Dermis microvascular lymphatic vessel endothelial cell (primary cell): ENCODE measurements at places on chromosomes 16 and 17.

- DNase-seq: peak; percentile 82
Measured at GRCh38 chr17:40647624-40648383, at the start of gene SMARCE1. SMARCE1 (minus strand) TSS chr17:40647818; CDS start chr17:40645802, 2,016 bp downstream.

GRCh38 chr17:49980703-49981197, 11.8 kb downstream of the DLX4 start:
- no peak for DNase-seq

DNA sequence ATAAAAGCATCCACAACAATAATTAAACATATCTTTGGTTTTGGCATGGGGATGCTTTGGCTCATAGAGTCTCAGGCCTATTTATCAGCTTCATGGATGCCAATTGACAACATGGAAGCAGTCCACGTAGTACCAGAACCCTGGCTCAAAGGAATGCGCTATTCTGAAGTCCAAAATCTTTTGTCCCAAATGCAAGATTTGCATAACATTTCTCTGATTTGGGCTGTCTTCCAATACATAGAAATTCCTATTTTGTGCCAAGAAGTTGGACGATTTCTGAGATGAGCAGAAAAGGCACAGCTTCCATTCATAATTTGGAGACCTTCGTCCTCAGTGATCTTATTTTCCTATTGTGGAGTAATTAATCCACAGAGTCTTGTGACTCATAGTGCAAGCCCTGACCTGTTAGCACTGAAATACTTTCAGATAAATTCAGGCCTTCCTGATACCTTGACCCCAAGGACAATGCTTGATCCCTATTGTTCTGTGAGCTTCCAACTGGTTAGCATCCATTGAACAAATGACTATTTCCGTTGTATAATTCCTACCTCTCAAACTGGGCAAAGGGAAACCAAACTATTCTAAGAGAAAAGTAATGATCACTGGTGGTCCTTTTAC, 78.4 kb upstream of the CDH11 start:
- DNase-seq: no peak

- DNase-seq: no peak
Measured at GRCh38 chr16:85491058-85491771, 121.9 kb upstream of the GSE1 start.

GRCh38 chr17:56624309-56624708, 30.8 kb downstream of the NOG start:
- no peak for DNase-seq

GRCh38 chr17:76270127-76270592, 5.0 kb downstream of the UBALD2 start:
- DNase-seq: no peak

- no peak for DNase-seq
Measured at GRCh38 chr17:42704490-42704836, 22.1 kb downstream of the CNTNAP1 start.

DNA sequence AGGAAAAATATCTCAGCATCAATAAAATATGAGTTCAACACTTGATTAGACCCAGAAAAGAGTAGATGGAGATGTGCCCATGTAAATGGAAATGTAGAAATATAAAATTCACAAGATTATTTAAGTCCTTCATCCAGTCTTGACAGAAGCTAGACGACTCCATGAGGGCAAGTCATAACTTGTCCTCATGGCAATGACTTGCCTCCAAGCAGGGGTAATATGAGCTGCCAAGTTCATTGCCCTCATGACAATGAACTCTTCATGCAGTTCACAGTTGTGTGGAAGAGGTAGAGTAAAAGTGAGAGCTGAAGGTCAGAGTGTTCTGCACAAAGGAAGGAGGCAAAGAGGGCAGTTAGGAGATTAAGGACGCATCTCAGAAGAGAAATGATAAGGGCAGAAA, 22.3 kb downstream of the CDH11 start:
- no peak for DNase-seq

DNA sequence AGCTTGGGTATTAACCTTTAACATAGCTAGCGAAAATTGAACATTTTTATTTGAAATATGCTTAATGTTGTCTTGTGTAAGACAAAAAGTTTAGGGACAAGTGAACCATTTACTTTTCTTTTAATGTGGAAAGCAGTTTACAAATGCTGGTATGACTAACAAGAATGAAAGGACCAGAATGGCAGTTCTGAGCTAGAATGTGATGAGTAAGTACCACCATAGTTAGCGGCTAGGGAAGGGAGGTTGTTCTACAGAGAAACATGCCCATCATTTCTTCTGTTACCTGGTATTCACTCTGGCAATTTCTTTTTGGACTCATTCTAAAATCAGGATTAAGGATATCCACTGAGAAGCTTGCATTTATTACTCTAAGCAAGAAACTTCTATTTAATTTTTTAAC, 121.1 kb downstream of the WWOX start:
- DNase-seq: no peak

DNA sequence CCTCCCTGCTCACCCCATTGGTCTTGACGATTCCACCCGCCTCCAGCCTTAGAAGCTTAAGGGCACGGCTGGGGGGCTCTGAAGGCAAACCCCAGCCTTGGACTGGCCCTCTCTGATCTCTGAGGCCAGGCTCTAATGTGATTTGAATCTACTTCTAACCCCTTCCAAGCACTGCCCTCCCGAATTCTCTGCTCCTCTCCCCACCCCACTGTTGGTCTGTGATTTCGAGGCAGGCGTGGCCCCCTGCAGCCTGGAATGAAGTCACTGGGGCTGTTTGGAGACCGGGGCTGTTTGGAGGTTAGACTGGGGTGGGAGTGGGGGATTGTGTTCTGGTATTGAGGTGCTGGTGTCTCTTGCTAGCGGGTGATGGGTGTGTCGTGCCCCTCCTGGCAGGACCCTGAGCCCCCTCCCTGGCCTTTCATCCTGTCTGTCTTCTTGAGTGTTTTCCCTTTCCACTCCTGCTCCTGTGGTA, 2.2 kb downstream of the GRB7 start:
- DNase-seq: no peak

DNA sequence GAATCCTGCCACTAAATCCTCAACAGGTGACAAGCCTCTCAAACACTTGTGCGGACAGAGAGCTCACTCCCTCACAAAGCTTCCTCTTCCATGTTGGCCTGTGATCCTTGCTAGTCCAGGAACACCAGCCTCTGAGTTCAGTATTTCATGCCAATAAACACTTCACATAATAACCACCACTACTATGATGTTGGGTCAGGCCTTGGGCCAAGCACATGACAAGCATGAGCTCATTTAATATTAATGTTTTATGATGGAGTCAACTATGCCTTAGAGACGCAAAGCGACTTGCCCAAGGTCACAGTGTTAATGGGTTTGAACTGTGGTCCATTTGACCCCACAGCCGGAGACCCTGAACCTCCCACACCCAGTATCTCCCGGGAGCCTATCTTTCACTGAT, 129.1 kb downstream of the GAS7 start:
- DNase-seq: no peak

DNA sequence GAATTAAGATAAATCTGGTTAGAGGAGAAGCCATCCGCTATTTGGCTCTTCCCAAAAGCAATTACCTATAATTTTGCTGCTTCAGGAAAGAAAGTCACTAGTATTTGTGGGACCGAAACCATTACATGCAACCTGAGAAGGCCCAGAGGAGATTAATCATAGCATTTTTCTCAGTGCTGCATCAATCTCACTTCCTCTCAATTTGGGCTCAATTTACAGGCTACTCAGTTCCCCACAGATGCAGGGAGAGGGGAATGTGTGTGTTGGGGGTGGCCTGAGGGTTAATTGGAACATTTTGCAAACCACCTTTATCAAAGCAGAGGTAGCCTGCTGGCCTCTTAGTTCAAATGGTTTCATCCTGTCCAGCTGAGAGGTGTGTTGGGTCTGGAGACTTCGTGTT, 394.7 kb upstream of the ASIC2 start:
- DNase-seq: no peak

DNA sequence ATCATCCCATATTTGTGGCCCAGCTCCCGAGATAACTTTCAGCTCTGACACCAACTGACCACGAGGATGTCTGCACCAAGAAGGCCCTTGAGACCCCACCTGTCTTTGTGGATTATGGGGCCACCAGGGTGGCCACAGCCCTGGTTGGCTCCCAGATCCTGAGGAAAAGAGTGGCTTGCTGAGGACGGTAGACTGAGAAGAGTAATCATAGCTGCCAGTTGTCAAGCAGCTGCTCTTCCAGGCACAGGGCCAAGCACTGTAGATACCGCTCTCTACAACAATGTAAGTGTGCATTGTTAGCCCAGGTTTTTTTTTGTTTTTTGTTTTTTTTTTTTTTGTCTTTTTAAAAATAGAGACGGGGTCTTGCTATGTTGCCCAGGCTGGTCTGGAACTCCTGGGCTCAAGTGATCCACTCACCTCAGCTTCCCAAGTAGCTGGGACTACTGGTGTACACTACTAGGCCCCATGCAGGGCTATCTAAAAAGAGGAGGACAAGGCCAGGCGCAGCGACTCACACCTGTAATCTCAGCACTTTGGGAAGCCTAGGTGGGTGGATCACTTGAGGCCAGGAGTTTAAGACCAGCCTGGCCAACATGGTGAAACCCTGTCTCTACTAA, 9.6 kb downstream of the ZNF205 start:
- DNase-seq: no peak

GRCh38 chr17:76611758-76612157, 26.1 kb upstream of the ST6GALNAC2 start:
- DNase-seq: no peak

- no peak for DNase-seq
Measured at GRCh38 chr17:27296428-27296979, 2.6 kb downstream of the WSB1 start.

- DNase-seq: peak; percentile 55
Measured at GRCh38 chr17:27782791-27783206, 17.5 kb downstream of the NOS2 start.

DNA sequence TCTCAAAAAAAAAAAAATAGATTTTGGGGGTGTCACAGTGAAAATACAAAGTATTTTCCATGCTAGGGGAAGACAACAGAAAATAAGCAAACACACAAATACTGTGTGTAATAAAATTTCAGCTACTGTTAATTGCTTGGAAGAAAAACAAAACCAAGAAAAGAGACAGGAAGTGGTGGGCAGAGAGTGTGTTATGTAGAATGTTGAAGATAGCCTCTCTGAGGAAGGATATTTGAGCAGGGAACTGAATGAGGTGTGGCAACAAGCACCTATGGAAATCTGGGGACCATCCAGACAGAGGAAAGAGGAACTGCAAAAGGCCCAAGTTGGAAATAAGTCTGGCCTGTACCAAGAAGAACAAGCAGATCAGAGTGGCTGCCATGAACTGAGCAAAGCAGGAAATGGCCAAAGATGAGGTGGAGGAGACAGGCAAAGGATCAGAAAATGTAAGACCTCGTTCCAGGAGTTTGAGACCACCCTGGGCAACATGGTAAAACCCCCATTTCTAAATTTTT, 7.8 kb upstream of the USP31 start:
- DNase-seq: no peak

DNA sequence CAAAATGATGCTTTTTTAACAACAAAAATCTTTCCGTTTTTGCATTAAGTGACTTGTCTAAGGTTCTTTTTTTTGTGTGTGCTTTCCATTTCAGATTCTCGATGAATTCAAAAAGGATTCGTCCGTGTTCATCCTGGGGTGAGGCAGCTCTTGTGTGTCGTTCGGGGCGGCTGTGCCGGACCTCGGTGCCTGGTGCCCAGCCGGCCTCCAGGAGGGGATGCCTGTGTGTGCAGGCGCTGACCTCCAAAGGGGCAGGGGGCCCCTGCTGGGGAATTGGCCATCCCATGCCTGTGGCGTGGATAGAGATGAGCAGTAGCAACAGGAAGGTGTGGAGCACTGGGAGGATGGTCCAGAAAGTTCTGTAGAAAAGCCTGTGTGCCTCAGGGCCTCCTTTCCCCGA, 101.7 kb downstream of the PLCG2 start:
- no peak for DNase-seq

- DNase-seq: no peak
Measured at GRCh38 chr17:42584880-42585279, 7.4 kb upstream of the PSMC3IP start.

- no peak for DNase-seq
Measured at GRCh38 chr16:10081201-10081940, 100.9 kb downstream of the GRIN2A start.

DNA sequence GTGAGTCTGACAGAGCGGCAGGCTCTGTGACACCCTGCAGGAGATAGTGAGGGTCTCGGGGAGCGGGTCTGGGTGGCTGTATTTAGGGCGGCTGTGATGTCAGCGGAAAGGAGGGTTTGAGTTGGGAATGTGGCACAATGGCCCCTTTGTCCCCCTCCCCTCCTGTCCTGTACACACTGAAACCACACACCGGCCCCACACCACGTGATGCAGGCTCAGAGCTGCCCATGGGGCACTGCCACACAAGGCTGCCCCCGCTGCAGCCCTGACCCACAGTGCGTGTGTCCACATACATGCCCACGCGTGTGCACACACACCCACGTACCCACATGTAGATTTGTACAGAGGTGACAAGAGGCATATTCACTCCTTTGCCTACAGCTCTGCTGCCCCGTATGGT, 15.3 kb downstream of the SGCA start:
- no peak for DNase-seq

DNA sequence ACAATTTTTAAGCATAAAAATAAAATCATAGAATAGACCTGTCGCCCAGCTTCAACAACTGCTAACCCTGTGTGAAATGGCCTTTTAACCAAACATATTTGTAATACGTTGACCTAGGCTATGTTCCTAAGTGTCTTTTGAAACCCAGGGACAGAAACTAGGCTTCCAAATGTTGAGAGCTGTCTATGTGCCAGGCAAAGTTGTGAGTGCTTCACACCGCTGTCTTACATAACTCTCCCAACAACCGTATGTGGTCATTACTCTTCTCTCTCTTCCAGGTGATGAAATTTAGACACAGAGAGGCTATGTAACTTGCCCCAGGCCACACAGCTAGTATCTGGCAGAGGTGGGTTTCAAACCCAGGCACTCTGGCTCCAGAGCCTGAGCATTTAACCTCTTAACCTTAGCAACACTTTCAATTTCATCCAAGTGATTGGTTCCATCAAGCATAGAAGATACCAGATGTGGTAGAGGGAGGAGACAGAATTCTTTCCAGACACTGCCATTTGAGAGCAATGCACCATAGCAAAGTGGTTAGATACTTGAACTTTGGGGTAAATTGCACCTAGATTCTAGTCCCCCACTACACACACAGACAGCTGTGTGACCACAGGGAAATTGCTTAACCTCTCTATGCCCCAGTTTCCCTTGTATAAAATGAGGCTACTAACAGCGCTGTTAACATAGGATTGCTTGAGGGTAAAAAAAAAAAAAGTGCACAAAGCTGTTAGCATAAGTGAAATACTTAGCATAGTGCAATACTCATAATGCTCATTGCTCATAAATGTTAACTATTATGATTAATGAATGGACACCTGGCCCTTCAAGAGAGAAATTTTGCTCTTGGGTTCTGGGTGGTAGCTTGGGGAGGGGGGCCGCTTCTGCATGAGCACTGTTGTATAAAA, 160.6 kb downstream of the IRX3 start:
- DNase-seq: no peak

- DNase-seq: no peak
Measured at GRCh38 chr17:22454070-22454999, 762.0 kb downstream of the KCNJ18 start.

GRCh38 chr16:89561884-89562599, 1.6 kb downstream of the RPL13 start:
- DNase-seq: no peak
